ENCODE measurements at places on chromosomes 1 and 21.
A peak's percentile ranks its signal among the peaks of the same experiment; 100 is the strongest.

- no peak for DNase-seq
These were observed 40.9 kb downstream of the MTARC1 start for GRCh38 chr1:220827445-220828178.

DNA sequence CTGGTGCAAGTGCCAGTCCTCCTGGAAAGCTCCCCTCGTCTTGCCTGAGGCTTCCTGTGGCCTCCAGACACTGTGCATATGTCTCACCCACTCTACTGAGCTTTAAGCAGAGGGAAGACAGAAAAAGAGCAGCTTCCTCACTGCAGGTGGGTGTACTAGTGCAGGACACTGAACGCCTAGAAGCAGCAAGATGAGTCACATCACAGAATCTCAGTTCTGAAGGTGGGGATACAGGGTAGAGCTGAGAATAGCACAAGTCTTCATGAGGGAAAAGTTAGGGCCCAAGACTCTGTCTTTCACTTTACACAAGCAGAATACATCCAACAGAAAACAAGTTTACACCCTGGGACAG lies 37.4 kb downstream of the PCAT6 start:
- DNase-seq, result no peak

DNA sequence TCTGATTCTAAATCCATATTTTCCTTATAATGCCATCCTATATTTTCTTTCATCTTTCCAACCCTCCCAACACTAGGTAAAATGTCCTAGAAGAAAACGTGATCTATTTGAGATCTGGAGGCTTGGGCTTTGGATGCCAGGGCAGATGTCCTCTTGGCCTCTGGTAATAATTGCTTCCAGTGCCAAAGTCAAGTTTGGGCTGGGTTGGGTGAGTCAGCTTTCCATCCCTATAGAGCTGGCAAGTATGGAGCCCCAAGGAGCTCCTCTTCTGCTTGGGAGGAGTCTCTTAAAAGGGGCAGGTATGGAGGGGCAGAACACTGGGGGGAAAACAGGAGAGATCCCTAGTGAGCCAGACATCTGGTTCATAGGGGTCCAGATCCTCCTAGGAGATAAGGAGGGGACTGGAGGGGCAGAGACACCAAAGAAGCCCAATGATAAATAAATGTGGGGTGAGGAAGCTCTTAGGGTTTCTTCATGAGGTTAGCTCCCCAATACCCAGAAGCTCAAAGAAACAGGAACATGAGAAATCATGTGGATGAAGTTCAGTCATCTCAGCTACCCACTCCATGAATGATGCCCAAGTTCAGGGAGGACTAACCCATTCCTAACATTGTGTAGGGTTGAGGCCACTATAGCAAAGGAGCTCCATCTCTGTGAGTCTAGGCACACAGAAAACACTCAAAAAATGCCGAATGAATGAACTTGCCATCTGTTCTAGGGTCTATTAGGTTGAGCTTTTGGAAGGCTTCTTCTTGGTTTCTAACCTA lies 3.5 kb downstream of the C1orf116 start:
- DNase-seq, result no peak

- DNase-seq, result no peak
These were observed 917 bp downstream of the RAP1A start for GRCh38 chr1:111620441-111620971.

DNA sequence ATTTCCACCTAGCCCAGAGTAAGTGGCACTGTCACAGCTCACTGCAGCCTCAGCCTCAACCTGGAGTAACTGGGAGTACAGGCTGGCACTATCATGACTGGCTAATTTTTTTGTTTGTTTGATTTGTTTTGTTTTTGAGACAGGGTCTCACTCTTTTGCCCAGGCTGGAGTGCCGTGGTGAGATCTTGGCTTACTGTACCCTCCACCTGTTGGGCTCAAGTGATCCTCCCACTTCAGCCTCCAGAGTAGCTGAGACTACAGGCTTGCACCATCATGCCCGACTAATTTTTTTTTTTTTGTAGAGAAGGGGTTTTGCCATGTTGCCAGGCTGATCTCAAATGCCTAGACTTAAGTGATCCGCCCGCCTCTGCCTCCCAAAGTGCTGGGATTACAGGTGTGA lies 2.5 kb downstream of the UCK2 start:
- no peak for DNase-seq

GRCh38 chr21:43645136-43645891 lies 14.0 kb downstream of the HSF2BP start:
- no peak for DNase-seq

- DNase-seq, result peak; percentile 49
These were observed 63.1 kb downstream of the TOR1AIP2 start for GRCh38 chr1:179814546-179814838.

DNA sequence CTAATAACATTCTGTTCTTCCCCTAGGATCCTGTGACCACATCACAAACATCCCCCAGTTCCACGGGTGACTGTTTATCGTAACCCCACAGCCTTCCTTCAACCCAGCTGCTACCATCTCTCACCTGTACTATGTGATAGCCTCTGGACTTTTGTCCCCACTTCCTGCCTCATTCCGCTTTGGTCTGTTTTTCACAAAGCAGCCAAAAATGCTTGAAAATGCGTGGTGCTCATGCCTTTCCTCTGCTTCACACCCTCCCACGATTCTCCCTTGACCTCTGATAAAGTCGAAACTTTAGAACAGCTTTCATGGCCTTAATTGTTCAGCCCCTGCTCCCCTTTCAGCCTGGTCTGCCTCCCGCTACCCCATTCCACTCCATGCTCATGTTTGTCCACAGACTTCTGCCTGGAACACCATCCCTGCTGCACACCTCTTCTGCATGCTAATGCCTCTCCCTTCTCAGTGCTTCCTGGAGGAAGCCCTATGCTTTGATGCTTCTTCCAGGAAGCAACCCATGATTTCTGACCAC lies 165.6 kb downstream of the PLPP3 start:
- DNase-seq, result no peak

DNA sequence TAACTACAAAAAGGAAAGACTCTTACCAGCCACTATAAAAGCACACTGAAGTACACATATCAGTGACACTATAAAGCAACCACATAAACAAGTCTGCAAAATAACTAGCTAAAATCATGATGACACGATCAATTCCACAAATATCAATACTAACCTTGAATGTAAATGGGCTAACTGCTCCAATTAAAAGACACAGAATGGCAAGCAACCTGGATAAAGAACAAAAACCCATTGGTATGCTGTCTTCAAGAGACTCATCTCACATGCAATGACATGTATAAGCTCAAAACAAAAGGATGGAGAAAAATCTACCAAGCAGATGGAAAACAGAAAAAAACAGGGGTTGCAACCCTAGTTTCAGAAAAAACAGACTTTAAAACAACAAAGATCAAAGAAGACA lies 59.7 kb upstream of the LYPLAL1 start:
- no peak for DNase-seq

DNA sequence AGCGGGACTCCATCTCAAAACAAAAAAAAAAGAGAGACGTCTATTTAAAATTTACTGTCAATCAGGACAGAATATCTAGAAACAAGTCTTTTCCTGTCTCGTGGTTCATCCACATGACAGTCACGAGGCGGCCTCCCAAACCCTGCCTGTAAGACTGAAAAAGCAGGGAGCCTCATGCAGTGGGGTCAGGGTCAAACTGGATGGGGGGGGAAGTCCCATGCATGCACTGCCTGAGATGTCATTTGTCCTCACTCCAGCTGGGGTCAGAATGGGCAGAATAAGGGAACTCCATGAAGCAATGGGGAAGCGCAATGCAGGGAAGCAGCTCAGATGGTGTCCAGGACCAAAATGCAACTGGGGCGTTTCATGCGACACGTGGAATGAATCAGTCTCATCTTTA lies 85.5 kb downstream of the PIK3CD start:
- no peak for DNase-seq

GRCh38 chr1:212606395-212607205 lies 2.0 kb upstream of the ATF3 start:
- DNase-seq, result no peak

- DNase-seq, result no peak
These were observed 13.2 kb downstream of the SYT2 start for GRCh38 chr1:202697038-202697437.

DNA sequence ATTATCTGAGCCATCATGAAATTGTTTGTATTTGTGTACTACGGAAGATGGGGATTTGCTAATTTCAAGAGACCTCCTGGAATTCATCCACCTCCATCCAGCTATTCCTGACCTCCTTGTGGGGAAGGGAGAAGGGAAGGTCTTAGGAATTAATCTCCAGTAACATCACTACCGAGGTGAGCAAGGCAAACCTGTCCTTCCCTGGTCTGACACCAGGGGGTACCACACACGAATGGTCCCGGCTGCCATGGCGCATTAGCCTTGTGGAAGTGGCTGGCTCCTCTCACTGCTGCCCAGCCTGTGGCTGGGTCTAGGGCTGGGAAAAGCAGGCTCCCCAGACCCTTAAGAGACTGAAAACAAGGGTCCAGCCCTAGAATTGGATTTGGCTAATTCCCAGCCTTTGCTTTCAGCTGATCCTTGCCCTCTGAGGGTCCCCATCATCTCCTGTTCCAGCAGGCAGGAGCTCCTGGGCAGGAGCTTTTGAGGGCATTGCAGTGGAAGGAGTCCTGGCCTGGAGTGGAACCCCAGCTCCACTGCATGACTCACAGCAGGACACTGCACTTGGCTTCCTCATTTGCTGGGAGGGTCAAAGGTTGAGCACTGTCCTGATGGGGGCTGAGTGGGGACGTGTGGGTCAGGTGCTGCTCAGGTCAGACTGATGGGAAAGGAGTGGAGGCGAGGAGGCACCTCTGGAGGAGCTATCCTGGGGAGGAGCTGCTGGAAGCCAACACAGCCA lies 34.8 kb downstream of the RIMS3 start:
- DNase-seq, result peak; percentile 38

DNA sequence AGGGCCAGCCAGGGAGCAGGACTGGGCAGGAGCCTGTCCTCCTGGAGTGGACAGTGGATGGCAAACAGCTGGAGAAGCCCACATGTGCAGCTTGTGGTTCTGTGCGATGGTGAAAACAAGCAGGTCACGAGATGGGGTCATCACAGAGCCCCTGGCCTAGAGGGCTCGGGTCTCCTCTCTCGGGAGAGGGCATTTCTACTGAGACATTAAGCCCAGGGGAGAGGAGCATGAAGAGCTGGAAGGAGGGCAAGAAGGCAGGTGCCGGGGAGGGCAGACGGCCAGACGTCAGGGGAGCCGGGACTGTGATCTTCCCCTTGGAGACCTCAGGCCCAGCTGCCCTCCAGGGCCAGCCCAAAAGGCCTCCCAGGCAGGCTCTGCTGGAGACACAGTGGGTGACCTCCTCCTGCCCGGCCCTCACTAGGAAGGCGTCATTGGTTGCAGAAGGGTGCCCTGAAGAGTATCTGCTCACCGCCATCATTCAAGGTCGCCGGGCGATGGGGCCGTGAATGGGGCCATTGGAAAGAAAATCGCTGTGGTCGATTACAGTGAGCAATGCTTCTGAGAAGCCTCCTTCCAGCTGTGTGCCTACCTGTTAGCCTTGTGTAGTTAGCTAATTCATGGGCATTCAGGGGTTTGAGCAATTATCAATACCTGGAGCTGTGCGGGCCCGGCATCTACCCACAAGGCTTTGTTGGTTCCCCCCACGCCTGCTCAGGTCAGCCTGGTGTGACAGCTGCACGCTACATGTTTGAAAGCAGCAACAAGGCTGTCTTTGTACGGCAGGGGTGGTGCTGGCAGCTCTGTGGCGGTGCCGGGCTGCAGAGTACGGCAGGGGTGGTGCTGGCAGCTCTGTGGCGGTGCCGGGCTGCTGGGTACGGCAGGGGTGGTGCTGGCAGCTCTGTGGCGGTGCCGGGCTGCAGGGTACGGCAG lies 72.3 kb upstream of the ACTRT2 start:
- no peak for DNase-seq

Data from H54 (cell line).